ENCODE measurements at places on chromosomes 6 and 20.

GRCh38 chr20:12928358-12928754 is 80.4 kb upstream of the SPTLC3 start:
- DNase-seq: no peak

DNA sequence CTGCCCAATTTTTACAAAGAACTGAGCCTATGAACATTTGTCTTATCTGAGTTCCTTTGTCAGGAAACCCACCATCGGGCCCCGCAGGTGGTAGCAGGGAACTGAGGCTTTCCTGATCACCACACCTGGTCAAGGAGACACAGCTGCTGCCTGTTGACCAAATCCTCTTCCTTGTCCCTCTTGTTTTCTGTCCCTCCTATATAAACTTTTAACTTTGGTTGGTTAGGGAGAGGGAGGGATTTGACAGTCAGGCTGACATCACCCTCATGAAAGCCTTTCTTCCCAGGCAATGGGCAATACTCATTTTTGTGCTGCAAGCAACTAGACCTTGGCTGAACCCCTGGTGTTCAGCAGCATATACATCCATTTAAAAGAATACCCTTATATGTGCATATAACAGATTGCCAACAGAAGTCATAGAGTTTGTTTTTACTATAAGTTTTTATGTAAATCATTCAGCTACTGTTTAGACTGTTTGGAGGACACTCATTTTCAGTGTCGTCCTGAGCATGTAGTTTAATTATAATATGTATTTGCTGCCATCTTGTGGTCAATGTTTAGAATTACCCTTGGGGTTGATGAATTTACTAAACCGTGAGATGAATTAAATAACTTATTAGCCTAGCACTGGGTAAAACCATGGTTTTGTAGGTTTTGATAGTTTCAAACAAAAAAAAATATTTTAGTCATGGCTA is 17.0 kb downstream of the CRISP1 start:
- no peak for DNase-seq

DNA sequence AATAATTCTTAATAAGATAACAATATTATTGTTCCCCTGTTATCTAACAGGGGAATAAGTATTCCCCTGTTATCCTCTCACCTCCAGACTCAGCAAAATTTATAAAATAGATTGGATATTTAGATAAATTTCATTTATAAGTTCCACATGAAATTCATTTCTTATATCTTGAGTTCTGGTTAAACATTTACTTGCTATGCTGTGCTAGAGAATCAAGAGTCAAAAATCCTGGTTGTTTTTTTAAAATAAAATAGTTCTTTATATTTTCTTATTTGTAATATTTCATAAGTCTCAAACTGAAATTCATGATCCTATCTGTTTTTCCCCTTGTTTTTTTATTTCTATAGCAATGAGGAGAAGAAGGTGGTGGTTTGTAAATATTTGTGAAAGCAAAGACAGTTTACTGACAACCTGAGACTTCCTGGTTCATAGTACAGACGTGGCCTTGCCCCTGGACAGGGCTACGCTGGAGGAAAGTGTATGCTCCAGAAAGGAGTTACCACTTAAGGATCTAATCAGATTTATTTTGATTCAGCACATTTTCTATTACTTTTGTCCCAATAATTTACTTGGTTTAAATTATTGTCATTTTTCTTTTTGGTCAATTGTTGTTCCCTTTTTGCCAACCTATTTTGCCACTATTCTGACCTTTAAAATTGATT is 37.8 kb upstream of the MARCKS start:
- no peak for DNase-seq

GRCh38 chr6:68975064-68975463 is 340.0 kb downstream of the ADGRB3 start:
- no peak for DNase-seq

DNA sequence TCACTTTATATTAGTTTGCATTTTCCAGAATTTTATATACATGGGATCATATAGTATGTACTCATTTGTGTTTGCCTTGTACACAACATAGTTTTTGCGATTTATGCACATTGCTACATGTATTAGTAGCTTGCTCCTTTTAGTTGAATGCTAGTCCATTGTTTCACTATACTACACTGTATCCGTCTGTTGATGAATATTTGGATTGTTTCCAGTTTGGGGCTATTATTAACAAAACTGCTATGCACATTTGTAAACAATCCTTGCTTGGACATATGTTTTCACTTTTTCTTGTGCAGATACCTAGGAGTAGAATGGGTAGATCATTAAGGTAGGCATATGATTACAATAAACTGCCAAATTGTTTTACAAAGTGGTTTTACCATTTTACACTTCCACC is 3.9 kb upstream of the LRRC1 start:
- DNase-seq: no peak

- DNase-seq: no peak
These were observed 141.1 kb upstream of the EEF1E1 start for GRCh38 chr6:8243475-8243874.

DNA sequence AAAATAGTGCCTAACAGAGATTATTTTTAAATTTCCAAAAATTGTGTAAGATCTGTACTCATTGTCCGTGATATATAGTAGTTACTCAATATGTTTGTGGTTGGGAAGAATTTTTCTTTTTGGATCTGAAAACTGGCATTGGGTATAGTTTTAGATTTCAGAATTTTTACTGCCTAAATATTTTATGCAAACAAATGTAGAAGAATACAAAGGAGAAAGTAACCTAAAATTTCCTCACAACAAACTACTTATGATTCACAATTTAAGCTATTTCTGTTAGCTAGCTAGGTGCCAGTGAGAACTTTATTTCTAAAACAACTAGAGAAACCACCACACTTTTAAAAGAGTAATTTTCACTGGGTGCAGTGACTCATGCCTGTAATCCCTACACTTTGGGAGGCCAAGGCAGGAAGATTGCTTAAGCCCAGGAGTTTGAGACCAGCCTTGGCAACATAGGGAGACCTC is 38.8 kb downstream of the SESN1 start:
- DNase-seq: no peak

GRCh38 chr20:49914310-49915117 is 815 bp downstream of the SPATA2 start:
- DNase-seq: no peak

DNA sequence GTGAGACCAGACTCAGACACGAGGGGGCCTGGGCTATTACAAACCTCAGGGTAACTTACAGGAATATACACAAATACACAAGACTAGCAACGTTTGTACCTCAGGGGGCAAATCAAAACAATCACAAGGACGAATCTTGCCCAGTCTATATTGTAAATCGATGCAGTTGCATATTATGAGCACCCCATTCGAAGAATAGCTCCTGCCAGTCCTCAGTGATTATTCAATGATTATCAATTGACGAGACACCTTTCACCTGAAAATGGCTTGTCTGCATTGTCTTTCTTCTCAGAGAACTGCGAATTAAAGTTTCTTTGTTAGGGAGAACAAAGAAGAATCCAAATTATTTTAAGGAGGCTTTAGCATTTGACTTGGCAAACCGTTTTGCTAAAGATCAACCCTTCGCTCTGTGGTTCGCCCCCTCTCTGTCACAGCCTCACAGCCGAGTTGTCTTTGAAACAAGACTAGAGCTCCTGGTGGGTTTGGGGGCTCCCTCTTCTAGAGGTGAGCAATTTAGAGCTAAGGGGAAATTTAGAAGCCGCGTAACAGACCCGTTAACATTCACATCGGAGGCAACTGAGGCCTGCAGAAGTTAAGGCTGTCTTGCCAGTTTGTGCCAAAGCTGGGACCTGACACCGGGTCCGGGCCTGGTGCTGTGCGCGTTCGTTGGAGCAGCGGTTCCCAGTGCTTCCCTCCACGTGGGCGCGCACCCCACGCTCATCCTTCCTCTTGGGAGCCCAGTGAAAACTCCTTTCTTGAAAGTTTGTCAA is 24.9 kb upstream of the MAP3K7 start:
- no peak for DNase-seq

GRCh38 chr20:37358366-37359150 is 12.6 kb downstream of the SRC start:
- DNase-seq: no peak

GRCh38 chr6:116363759-116364158 is 7.0 kb upstream of the DSE start:
- DNase-seq: no peak

GRCh38 chr20:12949429-12949980 is 59.3 kb upstream of the SPTLC3 start:
- no peak for DNase-seq

DNA sequence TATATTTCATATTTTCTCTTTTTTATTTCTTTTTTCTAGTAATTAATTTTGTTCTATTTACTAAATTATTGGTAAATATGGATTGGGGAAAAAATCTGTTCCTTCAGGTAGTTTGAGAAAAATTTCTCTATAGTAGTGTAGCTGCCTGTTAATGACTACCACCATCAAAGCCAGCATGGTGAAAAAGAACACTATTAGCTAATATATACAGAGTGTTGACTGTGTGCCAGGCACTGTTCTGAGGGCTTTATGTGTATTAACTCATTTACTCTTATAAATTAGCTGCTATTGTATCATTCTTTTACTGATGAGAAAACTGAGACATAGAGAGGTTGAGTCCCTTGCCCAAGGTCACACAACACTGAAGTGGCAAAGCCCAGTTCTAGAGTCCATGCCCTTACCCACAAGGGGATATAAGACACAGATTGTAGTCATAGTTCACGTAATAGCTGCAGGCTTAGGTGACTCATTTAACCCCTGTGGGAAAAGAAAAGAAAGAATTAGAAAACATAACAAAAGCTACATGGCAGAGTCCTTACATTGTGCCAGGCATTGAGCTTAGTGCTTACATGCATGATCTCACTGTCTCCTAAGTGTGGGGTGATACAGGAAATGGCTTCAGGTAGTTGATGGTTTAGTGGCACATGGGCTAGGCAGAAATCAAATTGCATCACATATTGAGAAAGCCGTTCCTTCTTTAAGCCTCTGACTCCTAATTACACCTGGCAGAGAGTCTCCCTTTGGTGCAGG is 12.2 kb upstream of the AKIRIN2 start:
- DNase-seq: no peak

DNA sequence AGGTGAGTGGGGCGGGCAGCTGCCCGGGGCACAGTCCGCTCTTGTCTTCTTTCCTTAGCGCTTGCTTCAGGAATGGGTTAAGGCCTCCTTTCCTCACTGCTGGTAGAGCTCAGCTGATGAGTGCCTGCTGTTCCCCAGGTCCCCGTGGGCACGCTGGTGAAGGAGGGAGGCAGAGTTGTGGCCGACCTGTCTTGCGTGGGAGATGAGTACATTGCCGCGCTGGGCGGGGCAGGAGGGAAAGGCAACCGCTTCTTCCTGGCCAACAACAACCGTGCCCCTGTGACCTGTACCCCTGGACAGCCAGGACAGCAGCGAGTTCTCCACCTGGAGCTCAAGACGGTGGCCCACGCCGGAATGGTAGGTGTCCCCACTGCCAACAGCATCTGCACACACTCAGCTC is 15.7 kb downstream of the MTG2 start:
- DNase-seq: no peak

DNA sequence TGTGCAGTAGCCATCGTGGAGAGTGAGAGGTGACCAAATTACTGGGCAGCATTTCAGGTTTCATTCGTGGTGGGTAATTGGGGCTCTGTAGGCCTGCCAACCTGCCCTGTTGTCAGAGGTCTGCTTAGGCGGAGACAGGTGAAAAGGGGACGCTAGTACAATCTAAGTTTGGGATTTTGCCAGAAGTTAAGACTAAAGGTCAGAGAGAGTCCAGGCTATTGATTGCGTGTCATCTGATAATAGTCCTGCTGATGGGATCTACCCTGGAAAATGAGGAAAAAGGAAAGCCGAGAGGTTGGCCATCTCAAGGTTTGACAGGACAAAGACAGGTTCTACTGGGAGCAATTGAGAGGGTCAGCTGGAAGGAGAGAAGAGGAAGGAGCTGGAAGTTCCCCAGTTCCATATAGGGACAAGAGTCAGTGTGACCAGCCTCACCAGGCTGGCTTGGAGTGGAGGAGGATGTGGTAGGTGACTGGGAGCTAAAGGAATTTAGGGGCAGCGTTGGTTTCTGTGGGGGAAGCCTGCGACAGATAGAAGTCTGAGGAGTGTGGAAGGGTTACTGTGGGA is 10.9 kb downstream of the ARFGEF2 start:
- no peak for DNase-seq

GRCh38 chr6:114052141-114052540 is 81.2 kb upstream of the HDAC2 start:
- no peak for DNase-seq

DNA sequence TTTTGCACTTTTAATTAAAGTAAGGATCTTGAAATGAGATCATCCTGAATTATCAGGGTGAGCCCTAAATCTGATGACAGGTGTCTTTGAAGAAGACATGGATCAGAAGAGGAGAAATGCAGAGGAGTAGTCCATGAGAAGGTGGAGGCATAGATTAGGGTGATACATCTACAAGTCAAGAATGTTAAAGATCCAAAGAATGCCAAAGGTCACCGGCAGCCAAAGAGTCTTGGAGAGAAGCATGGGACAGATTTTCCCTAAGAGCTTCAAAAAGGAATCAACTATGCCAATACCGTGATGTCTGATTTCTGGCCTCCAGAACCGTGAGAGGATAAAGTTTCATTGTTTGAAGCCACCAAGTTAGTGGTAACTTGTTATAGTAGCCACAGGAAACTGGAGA is 59.0 kb upstream of the THEMIS start:
- no peak for DNase-seq

DNA sequence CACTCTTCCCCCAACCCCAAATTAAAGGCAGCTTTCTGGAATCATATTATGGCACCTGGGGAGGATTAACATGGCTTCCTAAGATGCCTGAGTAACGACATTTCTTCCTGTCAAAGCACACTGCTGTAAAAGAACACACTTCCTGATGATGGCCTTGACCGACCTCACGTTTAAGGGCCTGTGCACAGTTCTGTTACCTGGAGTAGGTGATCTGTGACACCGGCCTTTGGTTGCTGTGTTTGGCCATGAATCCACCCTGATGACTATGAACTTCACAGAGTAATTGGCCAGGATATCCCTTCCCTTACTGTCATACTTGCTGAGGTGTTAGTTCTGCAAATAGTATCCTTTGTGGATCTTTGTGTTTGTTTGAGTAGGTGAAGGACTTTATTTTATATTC is 45.8 kb downstream of the PLCB4 start:
- no peak for DNase-seq

- DNase-seq: no peak
These were observed 202.0 kb upstream of the RNF24 start for GRCh38 chr20:4217349-4217841.

- peak; percentile 72 for DNase-seq
These were observed 20.8 kb downstream of the C20orf203 start for GRCh38 chr20:32652739-32653526.

- no peak for DNase-seq
These were observed 37.7 kb downstream of the LY86 start for GRCh38 chr6:6626187-6626586.

- DNase-seq: no peak
These were observed 69.4 kb downstream of the FOXC1 start for GRCh38 chr6:1679031-1679687.

- DNase-seq: no peak
These were observed 31.4 kb downstream of the SLC35F1 start for GRCh38 chr6:117938311-117938995.

- DNase-seq: no peak
These were observed 324.8 kb downstream of the QKI start for GRCh38 chr6:163739408-163739725.

DNA sequence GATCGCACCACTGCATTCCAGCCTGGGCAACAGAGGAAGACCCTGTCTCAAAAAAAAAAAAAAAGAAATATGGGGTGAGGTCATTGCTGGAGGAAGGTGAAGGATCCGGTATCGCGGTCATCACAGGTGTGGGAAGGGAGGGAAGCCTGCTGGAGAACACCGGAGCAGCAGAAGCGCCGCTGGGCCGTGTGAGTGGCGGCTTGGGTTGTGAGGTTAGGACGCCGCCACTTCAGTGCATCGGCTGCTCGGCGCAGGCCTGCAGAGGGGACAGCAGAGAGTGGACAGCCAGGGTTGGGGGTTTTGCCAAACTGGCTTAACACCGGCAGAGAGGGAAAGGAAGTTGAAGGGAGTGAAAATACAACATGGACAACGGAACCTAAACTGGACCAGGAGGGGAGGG is 5.4 kb downstream of the TLDC2 start:
- DNase-seq: no peak
